Motor neuron (in vitro differentiated cells): ENCODE measurements at places on chromosomes 4 and X. TPM values are rescaled to one million over a fixed set of nuclear protein-coding genes. Genes with fewer than 3 reads are reported as not detected.

DNA sequence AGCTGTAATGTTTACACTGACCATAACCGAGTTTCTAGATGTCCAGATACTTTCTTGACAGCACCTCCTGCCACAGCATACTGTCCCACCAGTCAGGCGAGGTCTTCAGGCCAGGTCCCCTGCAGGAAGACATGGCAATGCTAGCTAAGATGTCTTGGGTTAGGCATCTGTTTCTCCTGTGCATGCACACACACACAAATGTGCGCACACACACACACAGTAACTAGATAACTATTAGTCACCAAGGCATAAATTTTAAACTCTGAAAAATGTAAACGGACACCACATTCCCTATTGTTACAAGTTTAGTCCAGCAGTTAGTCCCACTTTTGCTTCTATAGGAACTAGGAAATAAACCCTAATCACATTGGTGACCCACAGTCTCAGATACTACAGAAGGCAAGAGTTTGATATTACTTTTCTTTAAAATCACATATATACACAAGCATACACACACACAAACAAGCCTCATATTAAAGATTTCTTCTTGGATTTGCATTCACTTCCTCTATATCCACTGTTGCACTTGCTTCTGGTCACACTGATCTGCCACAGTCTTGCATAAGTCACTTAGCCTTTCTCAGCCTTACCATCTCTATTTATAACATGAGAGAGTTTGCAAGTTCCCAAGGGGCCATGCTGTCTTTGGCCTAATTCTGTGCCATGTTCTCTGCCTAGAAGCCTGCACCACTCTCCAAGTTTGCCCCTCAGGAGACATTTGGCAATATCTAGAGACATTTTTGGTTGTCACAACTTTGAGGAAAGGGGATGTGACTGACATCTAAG lies 32.2 kb downstream of the IL21 start:
- no peak for ATAC-seq

GRCh38 chr4:3703677-3704521 lies 62.3 kb upstream of the ADRA2C start:
- ATAC-seq: no peak

The CFAP99 gene
- total RNA-seq: 0.18 and 2.6 TPM in 2 replicates

The HS6ST2 gene
- 14.7 and 16.1 TPM in 2 replicates for total RNA-seq

The CT45A5 gene
- not detected in 2 replicates for total RNA-seq
